Erythroblast (primary cell): ENCODE measurements at places on chromosomes 5 and 9.
A peak's percentile ranks its signal among the peaks of the same experiment; 100 is the strongest.

- DNase-seq: no peak
Measured at GRCh38 chr5:10726913-10727517, 34.0 kb downstream of the DAP start.

- DNase-seq: no peak
Measured at GRCh38 chr5:133392448-133392847, 219.9 kb downstream of the FSTL4 start.

DNA sequence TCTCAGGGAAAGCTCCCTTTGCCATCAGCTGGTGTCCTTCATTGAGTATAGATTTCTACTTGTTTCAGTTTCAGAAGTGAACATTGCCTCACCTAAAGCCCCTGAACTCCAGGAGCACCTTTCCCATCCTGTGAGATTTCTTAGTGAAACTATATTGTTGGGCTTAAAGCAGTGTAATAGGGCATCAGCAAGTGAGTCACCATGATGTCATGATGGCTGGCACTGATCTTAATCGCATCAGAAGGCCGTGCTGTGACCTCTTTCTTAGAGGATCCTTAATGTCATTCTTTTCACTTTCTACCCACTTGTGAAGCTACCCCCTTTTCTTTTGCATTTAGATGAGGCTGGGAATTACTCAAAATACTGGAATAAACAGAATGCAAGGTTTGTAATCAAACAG lies 401.3 kb downstream of the MTRR start:
- no peak for DNase-seq

GRCh38 chr5:171762903-171763302 lies 22.7 kb upstream of the SMIM23 start:
- no peak for DNase-seq

- no peak for DNase-seq
Measured at GRCh38 chr5:151800532-151800931, 28.8 kb downstream of the G3BP1 start.

GRCh38 chr5:402615-403359 lies 40.2 kb upstream of the EXOC3 start:
- no peak for DNase-seq

- DNase-seq: no peak
Measured at GRCh38 chr5:68264024-68264956, 48.7 kb downstream of the PIK3R1 start.

DNA sequence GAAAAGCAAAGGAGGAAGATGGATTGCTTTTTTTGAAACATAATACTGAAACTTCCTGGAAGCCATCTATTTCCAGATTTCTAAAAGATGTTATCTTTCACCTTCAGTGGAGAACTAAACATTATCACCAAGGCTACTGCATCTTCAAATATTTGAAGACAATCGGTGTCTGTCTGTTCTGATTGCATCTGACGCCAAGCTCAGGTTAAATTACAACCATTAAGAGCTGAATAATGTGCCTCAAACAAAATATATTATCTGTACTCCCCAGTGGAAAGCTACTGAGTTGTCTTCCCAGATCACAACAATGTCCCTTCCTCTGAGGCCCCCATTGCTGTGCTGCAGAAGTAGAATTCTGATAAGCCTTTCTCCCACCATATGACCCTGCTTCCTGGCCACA lies 342.3 kb downstream of the PLK2 start:
- no peak for DNase-seq

- no peak for DNase-seq
Measured at GRCh38 chr5:9549941-9550340, 4.1 kb upstream of the SEMA5A start.

- no peak for DNase-seq
Measured at GRCh38 chr5:81021951-81022687, 62.0 kb downstream of the RASGRF2 start.

DNA sequence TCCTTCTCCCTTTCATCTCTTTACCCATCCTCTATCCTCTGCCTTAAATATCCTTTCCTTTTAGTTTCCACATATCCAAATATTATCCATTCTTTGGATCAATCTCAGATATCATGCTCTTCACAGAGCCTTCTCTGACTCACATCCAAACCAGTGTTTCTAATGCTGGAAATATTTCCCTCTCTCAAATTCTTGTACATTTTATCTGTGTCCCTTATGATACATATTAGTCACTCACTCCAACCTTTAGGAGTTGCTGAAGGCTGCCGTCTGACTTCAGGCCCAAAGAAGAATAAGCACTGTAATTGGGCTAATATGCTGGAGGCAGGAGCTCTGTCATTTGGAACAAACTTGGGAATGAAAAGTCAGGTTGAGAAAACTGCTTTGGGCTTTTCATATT lies 156.4 kb upstream of the RUSC2 start:
- DNase-seq: no peak

DNA sequence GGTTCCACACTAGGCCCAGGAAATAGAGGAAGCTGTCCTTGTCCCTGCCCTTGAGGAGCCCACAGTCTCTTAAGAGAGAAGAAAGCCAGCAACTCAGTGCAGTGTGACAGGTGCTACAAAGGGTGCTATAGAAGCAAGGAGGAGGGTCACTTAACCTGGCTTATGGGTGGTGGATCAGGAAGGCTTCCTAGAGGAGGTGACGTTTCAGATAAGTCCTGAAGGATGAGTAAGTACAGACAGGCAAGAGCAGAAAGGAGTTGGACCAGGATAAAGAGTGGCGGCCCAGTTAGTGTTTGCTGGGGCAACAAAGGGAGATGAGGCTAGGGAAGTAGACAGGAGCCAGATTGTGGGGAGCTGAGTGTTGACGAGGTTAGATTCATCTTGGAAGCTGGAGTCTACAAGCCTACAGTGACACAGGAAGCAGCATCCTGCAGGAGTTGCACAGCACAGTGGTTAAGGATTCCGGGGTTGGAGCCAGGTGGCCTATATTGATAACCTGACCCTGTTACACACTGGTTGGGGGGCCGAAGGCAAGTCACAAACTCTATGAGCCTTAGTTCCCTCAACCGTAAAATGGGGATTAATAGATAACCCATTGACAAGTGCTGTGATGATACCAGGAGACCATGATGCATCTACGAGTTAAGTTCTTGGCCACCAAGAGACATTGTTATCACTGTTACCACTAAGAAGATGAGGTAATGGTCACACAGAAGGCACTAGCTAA lies 5.4 kb upstream of the LHX6 start:
- no peak for DNase-seq

DNA sequence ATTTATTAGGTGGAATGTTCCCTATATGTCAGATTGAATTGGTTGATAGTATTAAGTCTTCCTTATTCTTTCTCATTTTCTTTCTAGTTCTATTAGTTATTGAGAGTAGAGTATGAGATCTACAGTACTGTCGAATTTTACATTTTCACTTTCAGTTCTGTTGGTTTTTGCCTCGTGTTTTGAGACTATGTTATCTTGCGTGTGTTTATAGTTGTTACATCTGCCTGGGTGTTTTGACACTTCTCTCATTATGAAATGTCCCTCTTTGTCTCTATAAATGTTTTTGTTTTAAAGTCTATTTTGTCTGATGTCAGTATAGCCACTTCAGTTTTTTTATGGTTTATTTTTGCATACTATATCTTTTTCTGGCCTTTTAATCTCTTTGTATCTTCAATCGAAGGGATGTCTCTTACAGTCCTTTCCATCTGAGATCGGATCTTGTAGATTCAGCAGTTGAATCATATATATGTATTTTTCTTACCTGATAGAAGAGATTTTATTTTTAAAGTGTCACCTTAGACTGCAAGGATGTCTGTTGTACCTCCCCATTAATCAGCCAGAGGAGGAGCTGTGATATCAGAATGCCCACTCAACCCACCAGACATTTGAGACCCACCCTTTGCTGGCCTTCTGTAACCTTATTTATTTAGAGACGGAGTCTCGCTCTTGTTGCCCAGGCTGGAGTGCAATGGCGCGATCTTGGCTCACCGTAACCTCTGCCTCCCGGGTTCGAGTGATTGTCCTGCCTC lies 20.7 kb downstream of the EHMT1 start:
- peak; percentile 26 for DNase-seq

- DNase-seq: peak; percentile 65
Measured at GRCh38 chr5:113514289-113514635, 768 bp downstream of the YTHDC2 start.

GRCh38 chr5:135240283-135240633 lies 158.8 kb downstream of the MACROH2A1 start:
- DNase-seq: no peak

GRCh38 chr9:133532937-133533668 lies 1.4 kb upstream of the ADAMTSL2 start:
- DNase-seq: peak; percentile 77

- no peak for DNase-seq
Measured at GRCh38 chr5:53554444-53554843, 6.0 kb upstream of the NDUFS4 start.

DNA sequence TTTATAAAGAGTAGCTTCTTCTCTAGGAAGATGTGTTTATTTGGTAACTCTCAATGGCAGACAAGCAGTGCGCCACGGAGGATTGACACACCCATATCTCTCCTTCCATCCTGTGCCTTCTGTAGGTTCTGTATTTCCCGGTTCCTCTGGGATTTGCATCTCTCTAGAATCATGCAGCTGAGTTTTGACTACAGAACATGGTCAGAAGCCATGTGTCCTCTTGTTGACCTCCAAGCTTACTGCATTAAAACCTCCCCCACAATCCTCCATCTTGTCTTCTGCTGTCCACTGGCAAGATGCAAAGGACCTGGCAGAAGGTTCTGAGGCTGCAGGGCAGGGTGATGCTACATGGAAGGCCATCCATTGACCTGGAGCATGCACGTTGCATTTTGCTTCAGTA lies 482.0 kb downstream of the DMRT2 start:
- no peak for DNase-seq

GRCh38 chr5:116898917-116899316 lies 324.3 kb upstream of the SEMA6A start:
- no peak for DNase-seq

- DNase-seq: no peak
Measured at GRCh38 chr9:126423142-126423915, 96.7 kb downstream of the MVB12B start.

DNA sequence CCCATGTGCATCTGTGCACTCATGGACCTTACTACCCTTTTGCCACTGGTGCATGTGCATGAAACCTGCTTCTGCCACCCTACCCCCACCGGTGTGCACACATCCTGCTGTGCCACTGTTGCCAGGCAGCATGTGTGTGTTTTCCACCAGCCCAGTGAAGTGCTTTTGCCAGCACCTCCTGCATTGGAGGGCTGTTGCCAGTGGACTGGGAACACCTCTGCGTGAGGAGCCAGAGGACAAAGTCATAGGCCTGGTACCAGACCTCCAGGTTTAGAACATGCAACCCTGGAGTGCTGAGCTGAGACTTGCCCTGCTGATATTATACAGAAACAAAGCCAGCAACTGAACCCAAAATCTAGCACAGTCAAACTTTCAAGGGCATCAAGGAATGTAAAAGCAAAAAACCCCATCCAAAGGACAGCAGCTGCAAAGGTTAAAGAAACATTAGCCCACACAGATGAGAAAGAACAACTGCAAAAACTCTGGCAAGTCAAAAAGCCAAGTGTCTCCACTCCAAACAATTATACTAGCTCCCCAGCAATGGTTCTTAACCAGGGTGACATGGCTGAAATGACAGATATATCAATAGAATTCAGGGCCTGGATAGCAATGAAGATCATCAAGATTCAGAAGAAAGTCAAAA lies 70.6 kb upstream of the PTPN3 start:
- DNase-seq: no peak

- no peak for DNase-seq
Measured at GRCh38 chr5:119343766-119344165, 12.1 kb upstream of the TNFAIP8 start.

DNA sequence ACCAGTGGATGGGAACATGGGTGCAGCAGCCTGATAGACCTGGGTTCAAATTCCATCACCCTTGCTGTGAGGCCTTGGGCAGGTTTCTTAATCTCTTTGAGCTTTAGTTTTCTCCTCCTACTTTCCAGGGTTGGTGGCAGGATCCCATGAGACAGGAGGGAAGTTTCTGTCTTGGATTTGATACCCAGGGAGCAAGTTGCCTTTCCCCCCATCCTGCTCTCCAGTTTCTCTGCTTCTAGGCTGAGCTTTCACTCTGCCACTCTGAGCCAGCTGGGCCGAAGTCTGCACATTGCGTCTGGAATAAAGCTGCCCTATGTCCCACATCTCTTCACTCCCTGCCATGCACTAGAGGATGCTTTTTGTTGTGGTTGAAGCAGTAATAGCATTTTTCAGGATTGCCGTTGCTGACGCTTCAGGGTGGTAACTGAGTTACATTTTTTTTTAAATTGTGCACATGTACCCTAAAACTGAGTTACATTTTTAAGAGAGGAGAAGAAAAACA lies 40.5 kb upstream of the ANGPTL2 start:
- DNase-seq: no peak

GRCh38 chr9:2957656-2958200 lies 113.8 kb upstream of the PUM3 start:
- no peak for DNase-seq

- no peak for DNase-seq
Measured at GRCh38 chr9:93007529-93008058, 50.9 kb upstream of the SUSD3 start.

DNA sequence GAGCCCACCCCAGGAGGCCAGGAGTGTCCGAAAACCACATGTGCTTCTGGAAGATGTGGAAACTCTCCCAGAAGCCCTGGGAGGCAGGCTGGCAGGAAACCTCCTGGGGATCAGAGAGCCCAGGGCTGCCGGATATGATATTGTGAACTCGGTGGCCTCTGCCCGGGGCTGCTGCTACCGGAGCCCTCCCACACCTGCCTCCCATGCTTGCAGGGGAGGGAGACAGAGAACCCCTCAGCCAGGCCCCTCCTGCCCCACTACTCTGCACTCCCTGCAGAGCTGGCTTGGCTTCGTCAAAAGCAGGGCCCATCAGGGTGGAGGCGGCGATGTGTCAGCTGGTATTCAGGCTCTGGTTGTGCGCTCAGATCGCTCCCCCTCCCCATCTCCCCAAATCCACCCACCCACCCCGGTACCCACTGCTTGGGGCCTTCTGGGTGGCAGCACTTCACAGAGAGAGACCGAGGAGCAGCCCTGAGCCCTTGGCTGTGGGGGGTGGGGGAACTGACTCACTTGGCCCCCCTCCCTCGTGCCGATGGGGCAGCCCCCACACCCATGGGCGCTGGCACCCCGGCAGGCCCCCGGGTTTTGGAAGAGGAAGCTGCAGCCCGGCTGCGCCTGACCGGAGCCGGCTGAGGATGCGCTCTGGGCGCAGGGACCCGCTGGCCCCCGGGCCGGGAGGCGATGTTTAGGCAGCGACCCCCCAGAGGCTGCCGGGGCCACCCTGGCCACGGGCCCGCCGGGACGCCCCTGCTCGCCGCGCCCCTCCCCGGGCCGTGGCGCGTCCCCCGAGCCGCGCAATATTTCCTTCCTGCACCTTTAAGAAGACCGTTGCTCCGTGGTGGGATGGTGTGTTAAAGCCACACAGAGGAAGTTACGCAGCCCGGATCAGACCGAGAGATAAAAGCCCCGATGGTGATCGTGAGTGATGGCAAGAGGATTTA lies 786 bp upstream of the NTNG2 start:
- peak; percentile 12 for DNase-seq

DNA sequence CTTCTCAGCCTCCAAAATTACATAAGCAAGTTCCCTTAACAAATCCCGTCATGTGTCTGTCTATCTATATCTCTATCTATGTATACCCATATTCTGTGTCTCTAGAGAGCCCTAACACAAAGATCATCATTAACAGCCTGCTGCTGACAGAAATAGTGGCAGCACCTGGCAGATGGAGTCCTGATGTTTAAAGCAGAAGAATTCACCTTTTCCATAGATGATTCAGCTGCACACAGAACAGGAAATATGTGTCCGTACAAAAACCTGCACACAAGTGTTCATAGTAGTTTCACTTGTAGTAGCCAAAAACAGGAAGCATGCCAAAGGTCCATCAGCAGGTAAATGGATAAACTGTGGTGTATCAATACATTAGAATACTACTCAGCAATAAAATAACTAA lies 45.0 kb upstream of the ACO1 start:
- no peak for DNase-seq
